NCI-H1105 treated with DMSO at 0.1 percent for 48 hours (cell line): ENCODE measurements at places on chromosomes 4 and X.

DNA sequence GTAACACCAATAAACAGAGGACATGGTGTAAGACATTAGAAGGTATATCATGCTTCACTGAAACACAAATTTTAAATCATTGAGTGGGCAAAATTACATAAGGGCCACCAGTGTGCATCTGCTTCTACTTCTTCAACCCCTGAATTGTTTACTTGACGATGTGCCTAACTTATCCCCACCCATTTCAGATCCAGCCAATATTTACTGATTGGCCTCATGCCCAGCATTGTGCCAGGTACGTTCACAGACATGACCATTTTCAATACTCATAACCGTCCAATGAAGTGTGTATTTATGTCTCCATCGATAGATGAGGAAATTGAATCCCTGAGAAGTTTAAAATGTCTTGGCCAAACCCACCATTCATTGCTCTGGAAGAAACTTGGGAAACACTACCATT, 208.3 kb upstream of the MID1 start:
- peak; percentile 86 for DNase-seq

- DNase-seq, result peak; percentile 62
Observed at GRCh38 chr4:65918212-65918611, 247.9 kb upstream of the EPHA5 start.

DNA sequence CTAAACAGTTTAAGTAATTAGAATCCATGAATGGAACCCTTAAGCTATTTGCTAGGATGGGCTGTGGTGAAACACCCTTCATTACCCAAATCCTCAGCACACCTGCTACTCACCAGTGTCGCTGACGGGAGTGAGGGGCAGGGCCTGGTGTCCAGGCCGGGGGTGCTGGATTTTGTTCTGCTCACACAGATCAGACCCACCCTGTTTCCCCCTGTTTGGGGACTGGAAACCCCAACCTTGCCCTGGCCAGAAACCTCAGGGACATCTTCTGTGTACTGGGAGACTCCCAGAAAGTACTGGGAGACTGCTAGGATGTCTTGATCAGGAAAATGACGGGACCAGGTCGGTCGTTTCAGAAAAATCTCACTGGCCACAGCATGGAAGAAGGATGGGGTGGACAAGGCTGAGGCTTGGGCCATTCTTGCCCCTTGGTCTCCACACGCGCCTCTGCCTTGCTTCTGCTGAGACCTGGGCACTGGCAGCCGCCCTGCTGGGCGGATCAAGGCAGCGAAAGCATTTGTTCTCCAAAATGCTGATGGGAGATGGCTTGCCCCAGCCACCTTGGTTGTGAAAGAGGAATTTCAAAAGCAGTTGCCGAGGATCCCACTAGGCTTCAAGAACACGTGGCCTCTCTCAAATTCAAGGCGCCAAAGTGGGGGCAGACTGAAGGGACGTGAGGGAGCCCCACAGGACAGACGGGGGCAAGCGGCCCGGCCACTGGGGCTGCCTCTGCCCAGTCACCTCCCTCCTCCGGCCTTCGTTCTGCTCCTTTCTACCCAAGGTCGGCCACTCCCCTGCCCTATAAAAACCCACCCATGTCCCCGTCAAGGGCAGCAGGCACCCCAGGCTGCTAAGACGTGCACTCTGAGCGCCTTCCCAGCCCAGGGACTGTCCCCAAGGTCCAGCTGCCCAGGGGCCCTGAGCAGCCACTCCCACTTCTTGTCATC, 23.5 kb upstream of the PDE6B start:
- DNase-seq, result no peak

- DNase-seq, result no peak
Observed at GRCh38 chrX:155997436-155997835, at the start of gene IL9R. IL9R (plus strand) TSS chrX:155997696; CDS start chrX:155997760, 64 bp downstream.

DNA sequence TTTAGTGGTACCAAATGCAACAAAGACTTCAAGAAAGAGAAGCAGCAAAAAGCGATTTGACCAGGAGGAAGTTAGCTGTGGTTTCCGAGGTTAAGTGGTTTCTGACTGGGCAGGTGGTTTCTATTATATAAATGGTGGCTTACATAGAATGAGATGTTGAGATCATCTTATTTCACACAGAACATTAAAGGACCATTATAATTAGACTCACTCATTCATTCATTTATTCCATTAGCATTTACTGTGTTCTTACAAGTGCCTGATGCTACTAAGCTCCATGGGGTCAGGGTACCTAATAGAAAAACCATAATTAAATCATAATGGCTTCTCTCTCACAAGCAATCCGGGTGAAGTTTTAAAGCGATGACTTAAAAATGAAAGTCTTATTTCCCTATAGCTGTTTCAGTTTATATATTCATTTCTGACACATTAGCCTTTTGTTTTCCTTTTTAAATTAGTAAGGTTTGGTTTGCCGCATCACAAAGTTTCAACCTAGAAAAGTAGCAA, 10.6 kb downstream of the TSPAN6 start:
- no peak for DNase-seq
